ENCODE measurements at places on chromosomes 11 and 22. TPM values are rescaled to one million over a fixed set of nuclear protein-coding genes. Genes with fewer than 3 reads are reported as not detected.

- peak; percentile 18 for DNase-seq
Observed at GRCh38 chr22:21837248-21837979, 30.0 kb downstream of the MAPK1 start.

- no peak for DNase-seq
Observed at GRCh38 chr11:106249617-106250239, 172.3 kb downstream of the AASDHPPT start.

DNA sequence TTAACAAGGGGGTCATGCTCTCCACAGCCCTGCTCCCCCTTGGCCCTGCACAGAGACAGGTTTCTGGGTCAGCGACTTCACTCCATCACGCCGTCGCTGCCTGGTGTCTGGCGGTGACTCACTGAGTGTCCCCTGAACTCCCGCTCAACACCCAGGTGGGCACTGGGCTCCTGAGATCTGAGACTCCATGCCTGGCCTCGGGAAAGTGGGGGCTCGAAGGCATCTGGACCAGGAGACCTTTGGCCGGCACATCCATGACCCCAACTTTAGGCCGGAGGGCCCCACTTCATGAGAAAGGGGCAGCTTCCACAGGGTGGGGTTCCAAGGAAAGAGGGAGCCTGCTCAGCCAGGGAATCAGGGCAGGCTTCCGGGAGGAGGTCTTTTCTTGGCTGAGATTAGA lies 79.3 kb upstream of the PRR5 start:
- peak; percentile 21 for DNase-seq

- DNase-seq, result no peak
Observed at GRCh38 chr11:94281324-94281723, 23.1 kb upstream of the IZUMO1R start.

DNA sequence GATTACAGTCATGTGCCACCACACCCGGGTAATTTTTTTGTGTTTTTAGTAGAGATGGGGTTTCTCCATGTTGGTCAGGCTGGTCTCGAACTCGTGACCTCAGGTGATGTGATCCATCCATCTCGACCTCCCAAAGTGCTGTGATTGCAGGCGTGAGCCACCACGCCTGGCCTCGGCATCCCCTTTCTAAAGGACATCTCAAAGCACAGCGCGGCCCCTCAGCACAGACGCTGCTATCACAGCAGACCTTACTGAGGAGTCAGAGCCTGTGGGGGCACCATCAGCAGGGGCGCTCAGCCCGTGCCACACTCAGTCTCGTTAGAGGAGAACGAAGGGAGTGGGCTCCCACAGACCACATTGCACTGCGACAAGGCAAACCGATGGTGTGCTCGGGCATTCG lies 19.4 kb downstream of the CELSR1 start:
- no peak for DNase-seq

Gene ADAMTS8
- 0.74 TPM for total RNA-seq

All from Caki2 (cell line).